Stimulated activated CD4-positive, alpha-beta T cell treated with anti-CD3 and anti-CD28 coated beads, Interleukin-12 subunit alpha, Interleukin-12 subunit beta, amount 100 ng/mL, for 4 hours (primary cell): ENCODE measurements at places on chromosomes 3 and 15.
A peak's percentile ranks its signal among the peaks of the same experiment; 100 is the strongest.

GRCh38 chr3:143302638-143303171 is 183.1 kb downstream of the CHST2 start:
- DNase-seq, result no peak

DNA sequence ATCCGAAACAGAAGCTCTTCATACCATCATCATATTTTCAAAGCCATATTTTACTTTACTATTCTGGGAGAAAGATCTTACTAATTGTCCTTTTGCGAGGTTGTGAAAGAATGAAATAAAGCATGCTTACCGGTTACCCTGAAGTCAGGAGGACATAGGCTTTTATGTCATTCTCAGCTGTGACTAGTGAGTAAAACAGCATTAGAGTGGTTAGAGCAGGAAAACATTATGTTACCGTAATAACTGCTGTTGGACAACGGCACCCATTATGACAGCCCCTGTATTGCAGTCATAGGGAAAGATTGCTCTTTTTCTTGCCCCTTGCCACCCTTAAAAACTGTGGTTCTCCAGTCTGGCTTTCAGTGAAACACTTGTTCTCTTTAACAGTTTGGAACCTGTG is 1035.7 kb downstream of the ZPLD1 start:
- no peak for DNase-seq

- no peak for DNase-seq
Measured at GRCh38 chr15:55700876-55701275, 42.1 kb downstream of the PRTG start.

GRCh38 chr15:67835297-67836133 is 4.3 kb downstream of the RNU6-1 start:
- DNase-seq, result no peak

- no peak for DNase-seq
Measured at GRCh38 chr3:78273326-78273725, 1233.4 kb downstream of the ROBO2 start.

- DNase-seq, result no peak
Measured at GRCh38 chr15:77988347-77989295, 88.9 kb downstream of the TBC1D2B start.

GRCh38 chr3:171776411-171776810 is 33.9 kb downstream of the PLD1 start:
- DNase-seq, result no peak

- DNase-seq, result no peak
Measured at GRCh38 chr15:99965376-99965775, 232.1 kb upstream of the LYSMD4 start.

GRCh38 chr15:94286583-94286982 is 55.2 kb downstream of the MCTP2 start:
- no peak for DNase-seq

DNA sequence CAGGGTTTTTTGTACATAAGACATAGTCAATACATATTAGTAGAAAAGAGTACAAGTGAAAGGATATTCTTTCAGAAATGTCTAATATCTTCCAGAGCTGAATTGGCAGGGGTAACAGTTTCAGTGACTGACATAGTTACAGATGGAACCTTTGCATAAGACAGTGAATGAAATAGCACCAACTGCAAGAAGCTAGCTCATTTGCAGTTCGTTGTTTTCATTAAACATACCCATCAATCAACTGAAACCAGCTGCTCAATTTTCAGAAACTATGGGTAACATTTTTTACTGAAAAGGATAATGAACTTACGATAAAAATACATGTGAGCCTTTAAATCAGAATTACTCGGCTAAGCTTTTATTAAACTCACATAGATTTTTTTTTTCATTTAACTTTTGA is 93.9 kb upstream of the EPHA3 start:
- DNase-seq, result no peak

GRCh38 chr3:49165771-49166751 is at the start of gene CCDC71:
CCDC71 (minus strand) TSS chr3:49166331; CDS start chr3:49164208, 2,123 bp downstream.
- peak; percentile 72 for DNase-seq

GRCh38 chr3:57557085-57557537 is 1.0 kb downstream of the PDE12 start:
- peak; percentile 28 for DNase-seq

- DNase-seq, result no peak
Measured at GRCh38 chr3:18283680-18284079, 141.5 kb downstream of the SATB1 start.

GRCh38 chr15:99873451-99873850 is 140.2 kb upstream of the LYSMD4 start:
- DNase-seq, result no peak

DNA sequence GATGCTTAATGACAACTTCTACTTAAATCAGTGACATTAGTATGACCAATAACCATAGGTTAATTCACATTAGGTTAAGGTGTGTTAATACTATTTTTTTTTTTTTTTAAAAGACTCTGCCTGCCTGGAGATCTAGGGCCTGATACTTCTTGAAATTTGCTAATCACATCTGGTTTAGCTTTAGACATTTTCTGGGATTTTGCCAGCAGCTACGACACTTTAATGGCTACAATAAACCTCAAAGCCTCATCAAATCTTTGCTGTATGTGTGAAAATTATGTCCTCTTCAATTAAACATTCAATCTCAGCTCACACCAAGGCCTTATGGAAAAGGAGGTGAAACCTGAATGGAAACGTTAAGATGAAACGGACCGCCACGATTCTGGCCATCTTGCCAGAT is 167.9 kb downstream of the GREM1 start:
- no peak for DNase-seq

GRCh38 chr3:177484206-177484605 is 286.9 kb upstream of the TBL1XR1 start:
- no peak for DNase-seq

DNA sequence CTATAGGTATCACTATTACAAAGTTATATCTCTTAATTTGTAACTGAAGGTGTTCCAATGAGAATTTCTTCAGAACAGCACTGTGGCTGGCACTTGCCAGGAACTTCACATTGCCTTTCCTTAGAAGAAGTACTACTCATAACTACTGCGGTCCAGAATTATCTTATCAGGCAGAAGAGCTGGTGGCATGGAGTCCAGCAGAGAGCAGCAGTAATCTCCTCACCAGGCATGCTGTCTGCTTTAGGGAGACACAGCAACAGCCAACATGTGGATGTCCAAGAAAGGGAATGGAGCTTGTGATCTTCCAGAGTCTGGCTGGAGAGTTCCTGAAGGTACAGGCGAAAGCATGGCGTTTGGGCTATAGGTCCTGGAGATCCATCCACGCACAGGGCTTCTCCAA is 919.7 kb upstream of the NR2F2 start:
- DNase-seq, result no peak

DNA sequence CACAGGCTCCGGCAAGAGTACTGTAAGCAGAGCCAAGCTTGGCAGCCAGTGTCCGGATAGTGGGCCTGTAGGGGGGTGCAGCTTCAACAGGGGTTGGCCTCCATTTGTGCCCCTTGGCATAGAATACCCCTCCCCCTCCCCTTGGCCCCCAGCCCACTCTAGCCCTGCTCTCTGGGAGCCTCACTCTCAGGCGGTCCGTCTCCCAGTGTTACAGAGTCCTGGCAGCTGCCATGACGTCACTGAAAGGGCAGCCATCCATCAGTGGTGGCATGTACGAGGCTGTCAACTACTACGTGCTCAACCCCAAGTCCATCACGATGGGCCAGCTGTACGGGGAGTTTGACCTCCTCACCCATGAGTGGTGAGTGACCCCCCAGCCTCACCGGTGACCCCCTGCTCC is 50.4 kb downstream of the DNAH1 start:
- DNase-seq, result no peak

DNA sequence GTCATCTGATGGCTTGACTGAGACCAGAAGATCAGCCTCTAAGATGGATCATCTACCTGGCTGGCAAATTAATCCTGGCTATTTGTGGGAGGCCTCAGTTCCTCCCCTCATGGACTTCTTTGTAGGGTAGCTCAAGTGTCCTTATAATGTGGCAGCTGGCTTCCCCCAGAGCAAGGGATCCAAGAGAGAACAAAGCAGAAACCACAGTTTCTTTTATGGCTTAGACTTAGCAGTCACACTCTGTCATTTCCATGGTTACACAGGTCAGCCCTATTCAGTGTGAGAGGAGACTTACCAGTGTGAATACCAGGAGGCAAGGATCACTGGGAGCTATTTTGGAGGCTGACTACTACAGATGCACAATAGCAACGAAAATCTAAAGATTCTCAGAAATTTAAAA is 15.3 kb upstream of the ARL14 start:
- DNase-seq, result no peak

- no peak for DNase-seq
Measured at GRCh38 chr3:158777161-158777873, 24.5 kb upstream of the MFSD1 start.

- no peak for DNase-seq
Measured at GRCh38 chr3:46269556-46269955, 27.3 kb downstream of the CCR3 start.

DNA sequence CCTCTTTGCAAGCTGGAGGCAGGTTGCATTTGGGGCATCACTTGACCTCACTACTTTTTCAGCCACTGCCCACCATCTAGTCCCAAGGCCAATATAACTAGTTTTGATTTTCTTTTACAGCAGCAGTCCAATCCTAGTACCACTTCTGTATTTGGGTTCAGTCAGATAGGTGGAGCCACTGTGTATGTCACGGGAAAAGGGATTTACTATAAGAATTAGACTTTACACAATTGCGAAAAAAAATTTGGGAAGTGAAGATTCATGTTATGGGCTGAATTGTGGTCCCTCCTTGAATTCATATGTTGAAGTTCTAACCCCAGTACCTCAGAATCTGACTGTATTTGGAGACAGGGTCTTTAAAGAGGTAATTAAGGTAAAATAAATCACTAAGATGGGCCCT is 37.4 kb upstream of the NMNAT3 start:
- no peak for DNase-seq

DNA sequence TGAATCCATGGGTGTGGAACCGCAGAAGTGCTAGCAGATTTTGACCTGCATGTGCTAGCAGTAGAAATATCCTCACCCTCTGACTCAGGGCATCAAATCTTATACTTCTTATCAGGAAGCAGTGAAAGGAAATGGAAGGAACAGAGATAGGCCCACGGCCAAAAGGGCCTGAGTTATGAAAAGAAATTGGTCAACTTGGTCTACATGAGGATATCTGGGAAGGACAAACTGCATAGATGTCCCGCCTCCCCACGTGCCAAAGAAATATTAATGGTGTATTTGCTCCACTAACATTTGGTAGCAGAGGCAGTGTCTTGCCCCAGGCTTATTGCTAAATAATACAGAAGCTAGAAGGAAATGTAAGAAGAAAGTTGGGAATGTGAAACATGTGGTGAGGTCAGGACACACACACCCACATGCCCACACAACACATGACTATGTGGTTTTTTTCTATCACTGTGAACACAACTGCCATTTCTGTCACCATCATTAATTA is 93.6 kb upstream of the COL8A1 start:
- no peak for DNase-seq

- DNase-seq, result peak; percentile 1
Measured at GRCh38 chr3:132210476-132211346, 106.5 kb upstream of the ACP3 start.

GRCh38 chr15:74156678-74157411 is 16.7 kb upstream of the ISLR start:
- no peak for DNase-seq

- no peak for DNase-seq
Measured at GRCh38 chr3:148026009-148026588, 616.9 kb downstream of the ZIC1 start.

- no peak for DNase-seq
Measured at GRCh38 chr15:66733976-66734375, 31.9 kb downstream of the SMAD6 start.

- DNase-seq, result peak; percentile 27
Measured at GRCh38 chr3:100590114-100590839, 19.1 kb upstream of the ADGRG7 start.

DNA sequence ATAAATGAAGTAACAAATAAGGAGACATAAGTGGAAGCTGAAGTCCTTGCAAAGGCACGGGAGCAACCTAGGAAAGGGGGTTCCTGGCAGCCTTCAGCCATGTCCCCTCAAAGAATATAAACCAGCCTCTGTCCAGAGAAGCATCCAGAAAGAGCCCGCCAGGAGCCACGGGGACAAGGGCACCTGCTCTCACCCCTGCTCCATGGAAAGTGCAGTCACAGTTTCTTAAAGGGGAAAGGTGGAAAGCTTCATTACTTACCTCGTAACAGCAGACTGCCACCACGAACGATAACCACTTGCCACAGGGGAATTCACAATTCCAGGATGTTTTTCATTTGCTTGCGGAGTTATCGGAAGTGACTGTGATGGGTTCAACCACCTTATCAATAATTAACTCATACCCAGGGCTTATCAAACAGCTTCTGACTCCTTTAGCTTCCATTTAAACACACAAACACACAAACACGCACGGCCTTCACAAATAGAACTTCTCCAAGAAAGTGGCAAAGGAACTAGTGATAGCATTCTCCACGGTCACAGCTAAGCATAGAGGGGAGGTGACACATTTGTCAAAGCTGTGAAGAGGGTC is 134.2 kb upstream of the IGF1R start:
- no peak for DNase-seq

GRCh38 chr15:90869601-90870353 is 1.4 kb downstream of the FURIN start:
- DNase-seq, result peak; percentile 46

GRCh38 chr3:185421577-185422232 is 58.8 kb downstream of the MAP3K13 start:
- DNase-seq, result no peak

GRCh38 chr3:161940621-161940965 is 444.0 kb downstream of the OTOL1 start:
- no peak for DNase-seq

DNA sequence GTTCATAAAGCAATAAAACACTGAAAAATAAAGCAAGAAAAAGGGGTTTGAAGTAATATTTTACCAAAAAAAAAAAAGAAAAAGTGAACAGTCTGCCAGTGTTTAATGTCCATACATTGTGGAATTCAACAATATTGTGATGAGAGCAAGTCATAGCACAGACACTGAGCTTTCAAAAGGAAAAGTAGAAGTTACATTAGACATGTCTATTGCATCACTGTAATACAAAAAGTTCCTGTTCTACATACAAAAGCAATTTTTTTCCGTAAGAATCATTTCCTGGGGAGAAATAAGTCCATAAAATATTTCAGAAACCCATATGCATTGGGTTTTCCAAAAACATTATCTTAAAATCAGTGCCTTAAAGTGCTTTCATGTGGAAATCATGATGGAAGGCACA is 11.8 kb upstream of the HDC start:
- DNase-seq, result no peak
